ENCODE measurements at places on chromosomes 7 and 10.

GRCh38 chr10:1451362-1451888 is 285.9 kb downstream of the ADARB2 start:
- no peak for DNase-seq

DNA sequence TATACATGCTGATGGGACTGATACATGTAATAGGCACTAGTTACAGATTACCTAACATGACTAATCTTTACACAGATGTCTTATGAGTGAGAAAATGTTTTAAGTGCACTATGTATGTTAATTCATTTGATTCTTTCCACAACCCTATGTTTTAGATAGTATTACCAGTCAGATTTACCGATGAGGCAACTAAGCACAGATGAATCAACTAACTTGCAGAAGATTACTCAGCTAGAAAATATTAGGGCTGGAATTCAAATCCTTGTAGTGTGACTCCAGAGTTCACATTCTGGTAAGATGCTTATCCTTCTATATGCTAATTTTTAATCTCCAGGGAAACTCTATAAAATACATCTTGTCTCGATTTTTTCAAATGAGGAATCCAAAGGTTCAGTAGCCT is 964.9 kb downstream of the REEP3 start:
- DNase-seq, result no peak

DNA sequence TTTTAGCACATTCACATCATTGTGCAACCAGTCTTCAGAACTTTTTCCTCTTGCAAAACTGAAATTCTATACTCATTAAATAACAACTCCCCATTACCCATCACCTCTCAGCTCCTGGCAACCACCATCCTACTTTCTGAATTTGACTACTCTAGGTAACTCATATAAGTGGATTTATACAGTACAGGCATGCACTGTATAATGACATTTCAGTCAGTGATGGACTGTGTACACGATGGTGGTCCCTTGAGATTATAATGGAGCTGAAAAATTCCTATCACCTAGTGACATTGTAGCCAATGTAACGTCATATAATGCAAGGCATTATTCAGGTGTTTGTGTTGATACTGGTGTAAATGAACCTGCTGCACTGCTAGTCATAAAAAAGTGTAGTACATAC is 60.1 kb downstream of the BTRC start:
- no peak for DNase-seq

GRCh38 chr7:141511676-141512396 is 39.4 kb upstream of the AGK start:
- no peak for DNase-seq

DNA sequence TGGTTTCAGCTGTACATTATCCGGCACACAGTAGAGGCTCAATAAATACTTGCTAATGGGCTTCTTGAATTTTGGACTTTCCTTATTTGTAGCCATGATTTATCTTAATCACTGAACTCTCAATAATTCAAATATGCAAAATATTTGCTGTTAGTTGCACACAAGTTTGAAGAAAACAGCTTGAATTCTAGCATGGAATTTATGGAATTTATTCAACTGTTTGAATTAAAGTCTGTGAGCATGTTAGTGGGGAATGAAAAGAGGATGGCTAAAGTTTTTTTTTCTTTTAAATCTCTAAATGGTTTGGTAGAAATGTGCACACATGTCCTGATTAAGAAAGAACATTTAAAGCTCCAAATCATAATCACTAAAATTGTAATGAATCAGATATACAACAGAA is 42.5 kb downstream of the SIRT1 start:
- DNase-seq, result no peak

- DNase-seq, result no peak
Measured at GRCh38 chr7:5077740-5078139, 32.1 kb downstream of the RBAK start.

GRCh38 chr7:39735903-39736302 is 112.5 kb downstream of the RALA start:
- DNase-seq, result no peak

GRCh38 chr10:69619626-69620025 is 10.4 kb upstream of the FAM241B start:
- DNase-seq, result no peak

GRCh38 chr7:2872296-2872874 is 28.3 kb upstream of the GNA12 start:
- DNase-seq, result no peak

DNA sequence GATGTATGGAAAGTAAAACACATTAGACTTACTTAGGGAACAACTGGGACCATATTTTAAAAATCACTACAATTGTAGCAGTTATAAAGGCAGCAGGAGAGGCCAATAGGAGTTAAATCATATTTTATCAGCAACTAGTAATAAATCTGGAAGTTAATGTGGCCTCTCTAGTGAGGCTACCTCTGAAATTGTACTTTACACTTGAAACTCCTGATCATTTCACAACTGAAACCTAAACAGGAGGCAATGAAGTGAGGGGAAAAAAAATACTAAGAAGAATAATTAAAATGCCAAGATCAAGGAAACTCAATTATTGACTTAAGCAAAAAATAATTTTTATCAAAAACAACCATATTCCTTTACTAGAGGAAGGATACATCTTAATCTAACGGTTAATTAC is 265.6 kb upstream of the HGF start:
- DNase-seq, result no peak

GRCh38 chr7:26657686-26658388 is 206.6 kb downstream of the SKAP2 start:
- no peak for DNase-seq

- no peak for DNase-seq
Measured at GRCh38 chr7:158018098-158018762, 569.4 kb downstream of the PTPRN2 start.

DNA sequence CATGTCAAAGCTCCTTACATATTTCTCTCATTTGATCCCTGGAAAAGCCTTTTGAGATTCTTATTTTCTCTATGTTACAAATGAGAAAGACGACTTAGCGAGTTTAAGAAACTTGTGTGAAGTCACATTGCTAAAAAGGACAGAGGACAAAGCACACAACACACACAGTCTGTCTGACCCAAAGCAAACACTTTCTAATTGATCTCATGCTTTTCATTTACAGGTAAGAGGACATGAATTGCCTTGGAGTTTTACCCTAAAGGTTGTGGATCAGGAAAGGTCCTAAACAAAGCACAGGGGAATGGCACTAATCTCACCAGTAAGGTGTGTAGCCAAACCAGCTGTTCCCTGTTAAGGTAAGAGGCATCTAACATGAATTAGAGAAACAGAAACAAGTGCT is 18.7 kb downstream of the SLC35G1 start:
- DNase-seq, result no peak

- no peak for DNase-seq
Measured at GRCh38 chr7:32336726-32337125, 153.5 kb downstream of the LSM5 start.

- no peak for DNase-seq
Measured at GRCh38 chr7:132450696-132451095, 125.6 kb downstream of the PLXNA4 start.

GRCh38 chr7:85030893-85031292 is 156.0 kb downstream of the SEMA3D start:
- no peak for DNase-seq

- DNase-seq, result no peak
Measured at GRCh38 chr10:114335614-114336013, 68.7 kb downstream of the AFAP1L2 start.

- peak; percentile 59 for DNase-seq
Measured at GRCh38 chr7:48089046-48090003, at the start of gene UPP1. UPP1 (plus strand) TSS chr7:48089265; CDS start chr7:48094784, 5,519 bp downstream.

DNA sequence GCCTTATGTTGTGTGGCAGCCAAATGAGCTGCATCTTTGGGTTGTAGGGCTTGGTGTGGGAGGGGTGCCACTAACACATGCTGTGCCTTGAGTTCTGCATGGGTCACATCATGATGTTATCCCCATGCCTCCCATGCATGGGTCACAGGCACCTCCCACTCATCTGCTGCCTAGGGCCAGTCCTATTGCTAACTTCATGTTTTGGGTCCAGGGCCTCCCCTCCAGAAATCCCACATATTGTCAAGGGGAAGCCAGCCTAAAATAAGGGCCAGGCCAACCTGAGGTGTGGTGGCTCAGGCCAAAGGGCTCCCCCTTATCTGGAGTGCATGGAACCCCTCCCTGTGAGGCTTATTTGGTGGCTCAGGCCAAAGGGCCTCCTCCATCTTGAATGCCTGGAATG is 299.0 kb downstream of the RPS24 start:
- no peak for DNase-seq

- DNase-seq, result no peak
Measured at GRCh38 chr7:102220229-102220850, 66.3 kb upstream of the SH2B2 start.

GRCh38 chr7:1548944-1549343 is 7.1 kb downstream of the TMEM184A start:
- DNase-seq, result no peak

DNA sequence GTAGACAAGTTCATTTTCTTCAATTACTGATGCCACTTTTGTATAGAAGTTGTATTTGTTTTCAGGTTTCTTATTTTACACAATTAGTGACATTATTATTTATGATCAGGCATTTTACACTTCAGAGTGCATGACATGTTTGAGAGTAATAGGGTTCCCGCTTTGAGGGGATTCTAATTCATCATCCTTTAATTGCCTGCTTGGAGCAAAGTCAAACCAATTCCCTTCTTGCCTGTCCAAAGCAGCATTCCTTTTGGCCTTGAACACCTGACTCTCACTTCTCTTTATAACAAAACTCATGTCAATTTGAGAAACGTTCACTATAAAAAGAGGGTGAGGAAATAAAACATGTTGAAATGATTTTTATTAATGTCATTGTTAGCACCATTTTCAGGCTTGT is 1149.4 kb downstream of the NXPH1 start:
- DNase-seq, result no peak

GRCh38 chr10:118472415-118473304 is 122.8 kb downstream of the PRLHR start:
- DNase-seq, result no peak

- DNase-seq, result no peak
Measured at GRCh38 chr7:39577229-39577874, 11.1 kb downstream of the YAE1 start.

DNA sequence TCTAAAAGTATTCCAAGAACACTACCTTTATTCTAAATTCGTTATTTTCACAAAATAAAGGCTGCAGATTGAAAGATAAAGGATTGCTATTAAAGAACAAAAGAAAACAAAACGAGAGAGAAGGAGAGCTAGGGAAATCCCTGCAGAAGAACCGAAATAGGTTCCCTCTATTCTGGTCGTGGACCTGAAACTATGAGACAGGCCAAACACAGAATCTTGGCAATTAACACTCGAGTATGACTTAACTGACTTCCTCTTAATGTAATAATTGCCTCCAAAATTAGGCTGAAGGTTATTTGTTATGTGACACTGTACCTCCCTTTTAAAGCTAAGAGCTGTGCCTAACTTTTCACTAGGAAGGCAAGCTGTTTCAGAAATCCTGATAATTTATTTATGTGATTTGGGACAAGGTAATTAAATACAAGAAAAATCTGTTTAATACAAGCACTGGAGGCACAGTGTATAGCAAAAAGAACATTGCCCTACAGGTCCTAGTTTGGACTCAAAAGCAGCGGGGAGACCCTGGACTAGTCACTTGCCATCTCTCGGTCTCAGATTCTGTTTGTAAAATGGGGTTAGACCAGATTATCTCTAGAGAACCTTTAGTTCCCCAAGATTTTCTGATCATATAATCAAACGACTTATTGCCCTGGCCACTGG is 11.6 kb downstream of the NAMPT start:
- DNase-seq, result no peak

GRCh38 chr10:1464881-1465417 is 272.4 kb downstream of the ADARB2 start:
- no peak for DNase-seq

DNA sequence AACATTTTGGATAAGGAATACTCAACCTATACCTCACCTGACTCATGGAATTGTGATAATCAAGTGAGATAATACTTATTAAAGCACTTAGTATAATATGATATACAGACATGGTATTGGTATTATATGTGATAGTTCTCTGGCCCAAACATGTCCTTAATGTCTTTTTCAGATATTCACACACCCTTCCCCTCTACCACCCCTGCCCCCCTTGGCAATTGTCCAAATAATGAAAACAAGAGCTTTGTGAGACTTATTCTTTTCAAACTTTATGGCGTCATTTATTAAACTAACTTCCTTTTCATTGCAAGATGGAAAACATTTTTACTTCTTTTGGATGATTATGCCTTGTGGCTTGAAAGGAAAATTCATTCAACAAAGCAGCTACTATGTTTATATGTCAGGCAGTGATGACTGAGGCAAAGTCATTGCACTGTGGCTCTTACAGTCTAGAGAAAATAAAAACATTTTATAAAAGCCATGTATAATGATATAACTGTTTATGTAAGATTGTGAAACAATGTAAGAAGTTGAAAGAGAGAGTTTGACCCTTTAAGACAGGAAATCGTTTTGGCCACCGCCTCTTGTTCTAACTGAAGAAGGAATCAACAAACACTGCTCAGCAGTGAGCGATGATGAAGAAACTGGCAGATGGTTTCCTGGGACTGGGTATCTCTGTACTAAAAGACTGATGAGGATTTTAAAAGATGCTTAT is 27.4 kb downstream of the MINPP1 start:
- DNase-seq, result no peak

GRCh38 chr7:5478568-5479430 is 55.2 kb upstream of the TNRC18 start:
- DNase-seq, result no peak

DNA sequence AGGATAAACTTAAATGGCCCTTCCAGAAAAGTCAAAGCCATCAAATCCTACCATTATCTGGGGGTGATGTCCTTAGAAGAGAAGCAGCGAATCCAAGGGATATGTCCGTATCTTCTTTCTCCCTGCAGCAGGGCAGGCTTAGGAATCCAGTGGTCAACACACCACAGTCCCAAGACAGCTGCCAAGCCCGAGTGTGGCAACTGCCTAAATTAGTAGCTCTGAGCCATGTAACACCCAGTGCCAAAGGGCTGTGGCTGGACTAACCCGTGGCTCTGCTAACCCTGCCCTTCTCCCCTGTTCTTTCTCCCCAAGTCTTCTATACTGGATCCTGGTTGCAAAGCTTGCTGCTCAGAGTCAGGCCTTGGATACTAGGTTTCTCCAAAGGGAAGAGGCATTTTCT is 74.8 kb downstream of the CDK1 start:
- no peak for DNase-seq

DNA sequence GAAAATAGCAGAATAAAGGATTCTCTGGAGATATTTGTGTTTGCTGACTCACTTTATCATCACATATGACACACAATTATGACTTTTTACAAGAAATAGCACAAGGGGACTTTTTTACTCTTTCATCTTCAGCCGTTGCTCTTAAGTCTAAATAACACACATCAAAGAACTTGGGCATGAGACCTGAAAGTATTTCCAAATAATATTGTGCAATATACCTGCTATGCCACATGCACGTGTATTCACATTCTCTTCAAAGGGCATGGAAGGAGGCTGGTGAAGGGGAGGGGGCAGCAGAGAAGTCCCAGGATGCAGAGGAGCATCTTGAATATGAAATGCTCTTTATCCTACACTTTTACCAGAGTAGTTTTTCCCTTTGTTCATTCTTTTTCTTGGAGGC is 4.1 kb upstream of the ADARB2 start:
- no peak for DNase-seq

All from activated naive CD4-positive, alpha-beta T cell (primary cell).